ENCODE measurements at places on chromosomes 12 and 14.
A peak's percentile ranks its signal among the peaks of the same experiment; 100 is the strongest.

DNA sequence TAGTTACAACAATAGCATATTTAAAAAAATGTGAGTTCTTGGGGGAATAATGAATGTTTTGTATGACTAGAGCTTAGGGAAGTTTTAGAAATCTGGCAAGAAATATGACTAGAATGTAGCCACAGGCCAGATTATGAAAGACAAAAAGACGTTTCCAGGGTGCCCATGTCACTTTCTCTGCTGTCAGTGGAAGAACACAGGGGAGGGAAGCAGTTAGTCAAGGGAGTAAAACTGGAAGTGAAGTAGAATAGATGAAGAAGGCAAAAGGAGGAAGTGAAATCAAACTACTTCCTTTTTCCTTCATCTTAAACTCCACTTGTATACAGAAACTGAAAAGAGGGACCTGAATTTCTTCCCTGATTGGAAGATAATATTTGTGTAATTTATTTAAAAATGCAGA lies 81.2 kb upstream of the ATP2B1 start:
- DNase-seq = no peak

DNA sequence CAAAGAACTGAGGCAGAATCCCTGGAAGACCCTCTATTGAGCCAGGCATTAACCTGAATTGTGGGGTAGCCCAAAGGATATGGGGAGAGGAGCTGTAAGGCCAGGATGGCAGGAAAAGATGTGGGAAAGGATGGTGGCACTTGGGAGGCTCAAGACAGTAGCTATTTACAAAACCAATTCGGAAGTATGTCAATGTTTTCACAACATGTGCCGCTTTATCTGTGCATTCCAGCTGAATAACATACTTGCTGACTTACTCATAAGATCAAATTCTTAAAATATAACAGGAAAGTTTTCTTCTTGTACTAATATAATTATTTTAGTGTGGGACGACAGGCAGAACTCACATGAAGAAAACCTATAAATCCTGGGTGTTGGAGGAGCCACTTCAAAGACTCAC lies 10.6 kb downstream of the BBS10 start:
- DNase-seq = no peak

GRCh38 chr12:42770261-42770660 lies 180.7 kb upstream of the PRICKLE1 start:
- no peak for DNase-seq

DNA sequence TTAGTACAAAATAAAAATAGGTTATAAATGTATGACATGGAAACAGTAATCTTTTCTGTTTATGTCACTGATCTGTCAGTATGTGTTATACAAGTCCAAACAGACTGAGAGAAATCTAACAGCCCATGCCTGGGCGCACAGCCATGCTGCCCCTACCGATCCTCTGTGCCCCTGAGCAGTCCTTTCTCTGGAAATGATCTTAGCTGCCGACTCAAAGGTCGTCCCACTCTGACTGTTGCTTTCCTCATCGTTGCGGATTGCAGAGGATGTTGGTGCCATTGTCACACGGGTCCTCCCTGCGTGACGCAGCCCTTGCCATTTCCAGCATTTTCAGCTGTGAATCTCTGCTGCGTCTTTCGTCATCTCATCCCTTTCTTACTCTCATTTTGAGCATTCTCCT lies 82.9 kb upstream of the DYNC1H1 start:
- DNase-seq = no peak

DNA sequence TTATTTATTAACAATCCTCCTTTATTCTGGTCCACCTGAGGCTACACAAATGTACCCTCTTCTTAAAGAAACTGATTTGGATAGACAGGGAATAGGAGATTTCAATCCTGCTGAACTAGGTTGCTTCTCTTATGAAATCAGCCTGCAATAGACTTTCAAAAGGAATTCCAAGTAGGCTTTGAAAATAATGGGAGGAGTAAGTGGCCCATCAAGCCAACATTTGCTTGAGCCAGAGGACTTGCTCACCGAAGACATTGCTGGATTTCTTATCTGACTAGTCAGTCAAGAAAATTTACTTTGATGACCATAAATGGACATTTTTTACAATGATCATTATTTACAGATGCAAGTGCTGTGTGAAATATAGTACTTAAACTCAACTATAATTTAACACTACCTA lies 82.8 kb upstream of the RASSF8 start:
- no peak for DNase-seq

- peak; percentile 4 for DNase-seq
Measured at GRCh38 chr12:94560431-94561221, 89.7 kb downstream of the TMCC3 start.

DNA sequence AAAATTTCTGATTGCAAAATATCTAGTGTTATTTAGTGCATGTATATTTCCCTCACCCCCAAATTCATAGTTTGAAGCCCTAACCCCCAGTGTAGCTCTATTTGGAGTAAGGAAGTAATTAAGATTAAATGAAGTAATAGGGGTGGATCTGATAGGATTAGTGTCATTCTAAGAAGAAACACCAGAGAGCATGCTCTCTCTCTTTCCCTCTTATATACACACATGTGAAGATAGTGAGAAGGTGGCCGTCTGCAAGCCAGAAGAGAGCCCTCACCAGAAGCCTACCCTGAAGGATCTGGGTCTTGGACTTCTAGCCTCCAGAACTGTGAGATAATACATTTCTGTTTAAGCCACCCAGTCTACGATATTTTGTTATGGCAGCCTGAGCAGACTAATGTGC lies 120.3 kb downstream of the TMEM30B start:
- no peak for DNase-seq

GRCh38 chr14:44771496-44771895 lies 190.3 kb downstream of the KLHL28 start:
- no peak for DNase-seq

DNA sequence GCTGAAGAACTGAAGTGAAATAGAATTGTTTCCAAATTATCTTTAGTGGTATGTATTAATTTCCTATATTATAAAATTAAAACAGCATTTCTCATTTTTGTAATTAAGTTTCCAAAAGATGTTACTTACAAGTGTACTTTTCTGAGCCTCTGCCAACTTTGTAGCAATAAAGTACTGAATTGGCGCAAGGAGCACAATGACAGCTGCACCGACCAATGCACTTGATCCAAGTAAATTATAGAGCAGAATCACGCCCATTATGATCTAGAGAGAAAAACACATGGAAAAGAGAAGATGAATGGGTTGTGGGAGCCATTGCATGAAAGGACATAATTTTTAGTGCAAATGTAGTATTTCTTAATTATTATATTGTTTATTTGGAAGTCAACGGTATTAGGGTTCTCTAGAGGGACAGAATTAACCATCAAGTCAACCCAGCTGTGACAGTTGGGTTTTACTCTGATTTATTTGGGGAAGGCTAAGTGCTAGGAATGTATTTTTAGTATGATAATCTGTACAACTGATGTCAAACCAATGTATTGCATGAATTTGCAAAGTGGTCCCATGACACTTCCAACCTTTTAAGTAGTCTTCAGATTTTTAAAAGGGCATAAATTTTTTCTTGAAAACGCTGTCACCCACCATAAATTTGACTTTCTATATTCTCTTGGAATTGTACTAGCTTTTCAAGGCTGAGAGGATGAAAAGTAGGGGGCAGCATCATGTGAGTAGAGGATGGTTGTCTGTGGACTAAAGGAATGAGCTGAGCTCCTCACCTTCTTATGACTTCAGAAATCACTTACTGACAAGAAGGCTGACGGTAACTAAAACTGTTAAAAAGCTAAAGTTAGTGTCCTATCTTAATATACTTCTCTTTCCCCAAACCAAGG lies 33.0 kb downstream of the ABCC9 start:
- DNase-seq = no peak

DNA sequence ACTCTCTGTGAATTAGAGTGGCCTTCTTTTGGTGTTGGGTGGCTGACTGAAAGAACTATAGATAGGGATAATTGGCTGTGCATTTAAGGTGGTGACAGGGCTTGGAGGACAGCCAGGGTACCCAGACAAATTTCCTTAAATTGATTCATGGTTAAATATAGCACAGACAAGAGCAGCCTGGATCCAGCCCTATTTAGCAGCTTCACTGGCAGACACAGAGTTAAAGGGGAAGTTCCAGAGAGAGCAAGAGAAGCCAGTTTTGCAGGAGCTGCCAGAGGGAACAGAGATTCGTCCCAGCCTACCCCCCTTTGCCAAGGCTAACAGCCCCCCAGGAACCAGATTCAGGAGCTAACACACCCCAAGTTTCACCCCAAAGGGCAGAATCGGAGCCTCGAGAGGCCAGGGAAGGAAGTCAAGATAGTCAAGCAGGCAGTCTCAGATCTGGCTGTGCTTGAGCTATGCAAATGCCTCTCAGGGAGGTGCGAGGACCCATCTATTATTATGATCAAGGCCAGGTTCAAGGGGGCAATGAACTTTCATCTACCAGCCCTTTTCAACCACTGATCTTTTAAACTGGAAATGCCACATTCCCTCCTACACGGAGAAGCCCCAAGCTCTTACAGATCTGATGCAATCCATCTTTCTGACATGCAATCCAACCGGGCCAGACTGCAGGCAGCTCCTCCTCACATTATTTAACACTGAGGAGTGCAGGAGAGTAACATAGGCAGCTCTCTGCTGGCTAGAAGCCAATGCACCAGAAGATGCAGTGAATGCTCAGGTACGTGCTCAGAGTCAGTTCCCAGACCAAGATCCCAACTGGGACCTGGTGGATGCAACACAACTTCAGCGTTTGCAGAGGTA lies 58.2 kb downstream of the DHRS2 start:
- no peak for DNase-seq
